ENCODE measurements at places on chromosomes 5 and 9. TPM values are rescaled to one million over a fixed set of nuclear protein-coding genes. Genes with fewer than 3 reads are reported as not detected.

DNA sequence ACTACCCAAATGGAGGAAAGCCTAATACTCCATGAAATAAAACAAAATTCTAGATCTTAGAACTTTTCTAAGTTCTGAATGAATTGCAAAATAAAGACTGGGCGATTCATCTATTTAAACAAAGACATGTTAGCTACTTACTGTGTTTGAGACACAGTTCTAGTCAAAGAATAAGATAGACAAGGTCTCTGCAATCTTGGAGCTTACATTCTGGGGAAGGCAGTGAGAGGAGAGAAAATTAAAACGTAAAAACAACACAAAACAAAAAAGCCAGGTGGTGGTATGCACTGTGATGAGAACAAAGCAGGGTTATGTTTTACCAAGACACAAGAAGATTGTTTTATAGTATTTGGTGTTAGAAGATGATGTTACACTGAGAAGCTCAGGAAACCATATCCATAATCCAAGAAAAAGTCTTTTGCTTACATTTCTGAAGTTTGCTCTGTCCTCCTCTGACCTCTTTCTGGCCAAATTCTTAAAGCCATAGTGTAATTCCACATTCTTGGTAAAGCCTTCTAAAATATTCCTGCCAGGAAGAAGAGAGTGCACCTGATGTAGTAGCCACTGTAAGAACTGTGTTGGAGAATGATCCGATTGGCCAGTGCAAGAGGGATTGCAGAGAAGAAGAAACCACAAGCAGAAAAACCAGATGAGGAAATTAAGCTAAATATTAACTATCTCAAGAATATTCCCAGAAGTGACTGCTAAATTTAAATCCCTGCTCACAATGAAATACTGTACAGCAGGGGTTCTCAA is 218.4 kb downstream of the PCSK1 start:
- no peaks in the 10 kb centered on the region for H3K4me1 ChIP-seq
- H3K4me3 ChIP-seq, result no peak overlapping the region
- no peak for DNase-seq
- H3K27ac ChIP-seq, result no peak overlapping the region
- H3K36me3 ChIP-seq, result no peaks in the 10 kb centered on the region

DNA sequence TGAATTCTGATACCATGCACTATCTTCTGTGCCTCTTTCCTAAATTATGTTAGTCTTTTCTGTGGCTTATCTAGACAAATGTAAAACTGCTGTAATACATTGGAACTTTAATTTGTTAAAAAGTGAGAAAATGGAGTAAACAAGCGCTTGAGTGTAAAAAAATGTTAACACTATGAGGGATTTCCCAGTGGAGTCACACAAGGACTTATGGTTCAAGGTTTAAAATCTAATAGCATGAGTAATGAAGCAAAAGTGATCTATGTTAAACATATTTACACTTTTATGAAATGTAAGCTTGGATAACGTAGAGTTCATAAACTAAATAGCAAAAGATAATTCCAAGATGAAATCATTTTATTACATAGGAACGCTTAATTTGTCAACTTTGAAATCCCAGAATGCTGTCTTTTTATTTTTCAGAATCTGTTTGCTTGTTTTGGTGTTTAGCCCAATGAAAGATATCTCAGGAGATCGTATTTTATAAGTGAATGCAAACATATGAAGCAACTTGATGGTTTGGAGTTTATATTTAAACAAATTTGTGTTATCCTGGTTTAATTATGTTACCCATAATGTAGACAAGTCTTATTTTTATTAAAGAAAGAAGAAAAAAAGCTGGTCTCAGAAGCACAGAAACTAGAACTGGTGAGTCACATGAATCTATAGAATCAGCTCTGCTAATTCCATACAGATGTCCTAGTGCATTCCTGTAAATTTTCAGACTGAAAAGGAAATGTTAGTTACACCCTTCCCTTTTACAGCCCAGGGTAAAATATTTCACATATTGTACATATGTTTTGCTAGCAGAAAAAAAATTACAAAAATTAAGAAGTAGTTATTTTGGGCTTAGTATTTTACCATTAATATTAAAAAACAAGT is 34.2 kb upstream of the FBN2 start:
- peak; percentile 36 for DNase-seq
- no peaks in the 10 kb centered on the region for H3K27me3 ChIP-seq
- no peak overlapping the region for H3K27ac ChIP-seq
- H3K4me3 ChIP-seq, result no peak overlapping the region
- no peaks in the 10 kb centered on the region for H3K36me3 ChIP-seq
- peaks cover 3% of the 10 kb centered on the region for H3K4me1 ChIP-seq

DNA sequence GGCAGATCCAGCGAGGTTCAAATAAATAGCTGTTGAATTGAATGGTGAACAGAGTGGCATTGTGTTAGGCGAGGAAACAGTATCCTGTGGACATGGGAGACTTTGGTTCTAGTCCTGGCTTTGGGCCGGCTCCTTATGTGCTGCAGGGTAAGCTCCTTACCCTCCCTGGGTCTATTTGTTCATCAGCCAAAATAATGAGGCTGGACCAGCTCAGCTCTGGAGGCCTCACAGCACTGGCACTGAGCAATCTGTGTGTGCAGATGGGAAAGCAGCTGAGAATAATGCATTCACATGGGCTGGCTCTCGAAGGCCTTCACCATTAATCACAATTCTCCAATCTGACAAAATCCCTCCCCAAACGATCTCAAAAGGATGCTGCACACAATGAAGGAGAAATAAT is 81.9 kb downstream of the APBA1 start:
- no peak for DNase-seq
- H3K4me3 ChIP-seq, result no peak overlapping the region
- no peaks in the 10 kb centered on the region for H3K4me1 ChIP-seq
- H3K36me3 ChIP-seq, result no peaks in the 10 kb centered on the region
- peaks cover 22% of the 10 kb centered on the region for H3K27me3 ChIP-seq

DNA sequence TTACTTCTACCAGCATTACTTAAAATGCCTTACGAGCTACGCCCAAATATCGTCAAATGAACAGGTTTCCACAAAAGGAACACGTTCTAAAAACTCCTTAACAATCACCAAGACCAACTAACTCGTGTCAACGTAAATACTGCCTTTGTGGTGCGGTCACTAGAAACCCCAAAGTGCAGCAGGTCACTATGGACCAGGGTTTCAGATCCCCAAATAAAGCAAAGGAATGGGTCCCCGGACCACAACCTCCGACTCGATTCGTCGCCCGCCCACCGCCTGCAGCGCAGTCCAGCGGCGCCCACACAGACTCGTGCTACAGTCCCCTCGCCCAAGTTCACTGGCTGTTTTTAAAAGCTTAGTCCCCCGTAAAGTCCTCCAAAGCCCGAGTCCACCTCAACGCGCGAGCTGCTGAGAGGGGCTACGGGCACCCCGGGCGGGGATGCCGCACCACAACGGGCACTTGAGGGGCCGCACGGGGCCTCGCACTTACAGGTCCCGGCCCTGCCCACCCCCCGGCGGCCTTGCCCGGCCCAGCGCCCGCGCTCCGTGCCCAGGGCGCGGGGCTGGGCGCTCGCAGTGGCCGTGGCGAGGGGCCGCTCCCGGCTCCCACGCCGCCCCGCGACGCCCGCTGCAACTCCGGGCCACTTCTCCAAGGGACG is 1.1 kb downstream of the NFIB start:
- no peak overlapping the region for H3K27ac ChIP-seq
- H3K36me3 ChIP-seq, result no peaks in the 10 kb centered on the region
- H3K4me1 ChIP-seq, result peaks cover 11% of the 10 kb centered on the region

DNA sequence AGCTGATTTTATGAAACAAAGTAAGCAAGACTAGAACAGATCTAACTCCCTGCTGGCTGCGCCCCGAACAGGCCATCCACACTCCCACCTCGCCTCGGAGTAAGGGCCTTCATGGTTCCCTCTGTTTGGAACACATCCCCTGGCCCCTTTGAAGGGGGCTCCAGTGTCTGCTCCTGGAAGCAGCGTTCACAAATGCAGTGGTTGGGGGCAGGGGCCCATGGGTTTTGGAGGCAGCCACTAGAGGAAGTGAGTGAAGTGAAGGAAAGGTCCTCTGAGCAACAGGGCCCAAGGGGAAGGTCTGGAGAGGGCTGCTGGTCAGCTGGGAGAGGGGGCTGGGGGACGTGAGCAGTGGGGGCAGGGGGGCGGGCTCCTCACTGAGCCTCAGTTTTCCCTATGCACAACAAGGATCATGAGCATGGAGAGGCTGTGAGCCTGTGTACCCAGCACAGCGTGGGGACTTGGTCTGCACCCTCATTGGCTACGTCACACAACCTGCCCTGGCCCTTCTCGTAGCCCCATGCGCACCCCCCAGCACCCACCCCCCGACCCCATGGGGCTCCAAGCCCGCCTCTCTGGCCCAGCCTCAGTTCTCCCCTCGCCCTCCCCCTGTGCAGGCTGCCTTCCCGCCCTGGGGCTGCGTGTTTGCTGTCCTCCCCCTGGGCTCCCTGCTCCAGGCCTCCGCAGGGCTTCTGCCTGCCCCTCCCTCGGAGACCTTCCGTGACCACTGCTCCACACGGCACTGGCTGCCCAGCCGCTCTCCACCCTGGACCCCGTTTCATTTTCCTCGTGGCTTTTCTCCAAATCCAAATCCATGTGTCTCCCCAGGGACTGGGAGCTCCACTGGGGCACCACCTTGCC is 39.5 kb downstream of the RASGEF1C start:
- H3K27me3 ChIP-seq, result no peaks in the 10 kb centered on the region
- no peak for DNase-seq
- H3K27ac ChIP-seq, result peak overlapping the region; percentile 44
- no peak overlapping the region for H3K4me3 ChIP-seq

GRCh38 chr9:121273064-121273775 is 5.3 kb downstream of the GSN start:
- DNase-seq, result no peak
- H3K4me3 ChIP-seq, result no peak overlapping the region
- H3K27me3 ChIP-seq, result no peaks in the 10 kb centered on the region
- no peak overlapping the region for H3K27ac ChIP-seq
- peaks cover 20% of the 10 kb centered on the region for H3K4me1 ChIP-seq
- no peaks in the 10 kb centered on the region for H3K36me3 ChIP-seq

GRCh38 chr5:151014680-151015343 is 5.6 kb upstream of the GPX3 start:
- peaks cover under 1% of the 10 kb centered on the region for H3K4me1 ChIP-seq
- H3K36me3 ChIP-seq, result no peaks in the 10 kb centered on the region
- H3K27ac ChIP-seq, result no peak overlapping the region
- no peaks in the 10 kb centered on the region for H3K27me3 ChIP-seq
- DNase-seq, result no peak
- no peak overlapping the region for H3K4me3 ChIP-seq

- H3K27me3 ChIP-seq, result no peaks in the 10 kb centered on the region
- H3K36me3 ChIP-seq, result no peaks in the 10 kb centered on the region
- no peak for DNase-seq
- no peak overlapping the region for H3K4me3 ChIP-seq
- H3K4me1 ChIP-seq, result peaks cover 14% of the 10 kb centered on the region
These were observed 84.3 kb downstream of the GALNT10 start for GRCh38 chr5:154274828-154275185.

DNA sequence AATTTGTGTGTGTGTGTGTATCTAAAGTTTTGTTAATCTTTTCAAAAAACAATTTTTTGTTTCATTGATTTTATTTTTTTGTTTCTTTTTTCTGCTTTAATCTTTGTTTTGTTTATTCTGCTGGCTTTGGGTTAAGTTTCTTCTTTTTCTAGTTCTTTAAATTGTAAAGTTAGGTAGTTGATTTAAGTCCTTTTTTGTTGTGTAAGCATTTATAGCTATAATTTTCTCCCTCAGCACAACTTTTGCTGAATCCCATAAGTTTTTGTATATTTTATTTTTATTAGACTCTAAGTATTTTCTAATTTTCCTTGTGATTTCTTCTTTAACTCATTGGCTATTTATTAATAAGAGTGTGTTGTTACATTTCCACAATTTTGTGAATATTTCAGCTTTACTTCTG is 34.9 kb downstream of the GABRA6 start:
- H3K4me3 ChIP-seq, result no peak overlapping the region
- no peak overlapping the region for H3K27ac ChIP-seq
- no peaks in the 10 kb centered on the region for H3K36me3 ChIP-seq
- no peaks in the 10 kb centered on the region for H3K27me3 ChIP-seq
- no peaks in the 10 kb centered on the region for H3K4me1 ChIP-seq

- DNase-seq, result peak; percentile 15
- no peak overlapping the region for H3K27ac ChIP-seq
- H3K36me3 ChIP-seq, result no peaks in the 10 kb centered on the region
- no peak overlapping the region for H3K4me3 ChIP-seq
- peaks cover 18% of the 10 kb centered on the region for H3K4me1 ChIP-seq
These were observed 20.2 kb downstream of the RECK start for GRCh38 chr9:36056896-36057295.

DNA sequence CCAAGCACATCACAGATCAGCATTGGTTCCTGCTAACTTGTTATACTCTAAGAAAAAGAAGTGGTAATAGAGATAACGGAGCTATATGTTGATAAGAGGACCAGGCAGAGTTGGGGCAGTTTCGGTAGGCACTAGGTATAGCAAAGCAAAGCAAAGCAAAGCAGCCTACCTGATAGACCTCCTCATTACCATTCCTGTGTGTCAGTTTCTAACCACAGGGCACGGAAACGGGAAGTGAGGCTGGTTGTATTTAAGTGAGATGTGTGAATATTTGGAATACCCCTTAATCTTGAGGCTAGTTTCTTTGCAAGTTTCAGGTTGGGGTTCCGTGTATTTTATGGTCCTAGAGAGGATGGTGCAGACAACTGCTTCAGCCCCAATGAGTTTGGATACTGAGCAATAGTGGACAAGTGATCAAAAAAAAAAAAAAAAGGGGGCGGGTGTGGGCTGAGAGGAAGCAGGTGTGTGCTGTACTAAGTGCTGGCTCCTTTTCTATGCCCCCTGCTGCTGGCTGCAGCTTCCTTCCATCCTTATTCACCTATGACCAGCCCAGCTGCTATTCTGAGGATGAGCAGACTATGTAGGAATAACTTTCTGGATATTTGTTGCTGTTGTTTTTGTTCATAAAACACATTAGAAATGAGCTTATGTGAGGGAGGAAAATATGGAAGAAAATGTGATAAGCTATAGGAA is 183.3 kb downstream of the SH3GL2 start:
- no peaks in the 10 kb centered on the region for H3K27me3 ChIP-seq
- H3K27ac ChIP-seq, result no peak overlapping the region

- H3K27me3 ChIP-seq, result no peaks in the 10 kb centered on the region
- DNase-seq, result no peak
- peak overlapping the region; percentile 96 for H3K4me3 ChIP-seq
- peaks cover 18% of the 10 kb centered on the region for H3K36me3 ChIP-seq
These were observed 1.3 kb downstream of the VCP start for GRCh38 chr9:35070823-35071813.

Gene PCDHB8
- 8.7 TPM for polyA plus RNA-seq

Gene SLC27A6
- 91.0 TPM for polyA plus RNA-seq

Gene C5orf58
- not detected for polyA plus RNA-seq

Gene ORM2
- polyA plus RNA-seq, result not detected

Gene LRRC70
- polyA plus RNA-seq, result 0.68 TPM

Gene F2RL1
- polyA plus RNA-seq, result not detected

Gene CATSPER3
- polyA plus RNA-seq, result 1.6 TPM

Gene ITGA1
- 2.1 TPM for polyA plus RNA-seq

Gene TPPP
- polyA plus RNA-seq, result 3.7 TPM
